Stimulated activated CD4-positive, alpha-beta T cell treated with anti-CD3 and anti-CD28 coated beads, Interleukin-1b, Interleukin-23, amount 100 ng/mL, for 4 hours (primary cell): ENCODE measurements at places on chromosomes 16 and 17.
A peak's percentile ranks its signal among the peaks of the same experiment; 100 is the strongest.

- no peak for DNase-seq
Measured at GRCh38 chr16:6066652-6067051, 969.1 kb upstream of the EEF2KMT start.

GRCh38 chr16:68084504-68085258 lies 489 bp upstream of the NFATC3 start:
- DNase-seq: peak; percentile 80

- DNase-seq: no peak
Measured at GRCh38 chr17:77606146-77606864, 352.2 kb upstream of the TNRC6C start.

- no peak for DNase-seq
Measured at GRCh38 chr17:57856792-57857620, 7.2 kb upstream of the MRPS23 start.

- no peak for DNase-seq
Measured at GRCh38 chr16:86634292-86634691, 55.9 kb downstream of the FOXL1 start.

- DNase-seq: no peak
Measured at GRCh38 chr16:81445143-81445961, 744 bp downstream of the CMIP start.

GRCh38 chr17:82687871-82688270 lies 10.6 kb downstream of the RAB40B start:
- DNase-seq: no peak

GRCh38 chr17:44037471-44037870 lies 22.7 kb upstream of the TMEM101 start:
- no peak for DNase-seq

DNA sequence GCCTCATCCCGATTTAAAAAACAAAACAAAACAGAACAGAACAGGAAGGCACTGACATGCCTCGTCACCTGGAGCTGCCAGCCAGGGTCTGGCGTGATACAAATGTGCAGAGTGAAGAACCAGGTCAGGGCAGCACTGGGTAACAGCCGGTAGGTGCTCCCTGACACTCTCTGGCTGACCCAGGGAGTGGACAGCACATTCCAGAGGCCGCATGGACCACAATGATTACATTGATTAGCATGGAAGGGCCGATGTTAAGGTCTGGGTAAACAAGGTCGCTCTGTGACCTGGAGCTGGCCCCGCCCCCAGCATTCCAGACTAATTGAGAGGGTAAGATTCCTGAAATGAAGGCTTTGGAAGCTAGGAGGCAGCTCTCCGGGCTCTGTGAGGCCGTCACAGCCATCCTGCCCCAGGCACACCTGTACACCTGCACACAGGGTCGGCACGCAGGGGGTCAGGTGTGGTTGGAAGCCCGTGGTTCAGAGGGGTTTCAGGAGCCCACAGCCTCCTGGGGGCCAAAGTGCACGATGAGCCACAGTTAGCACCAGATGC lies 21.4 kb downstream of the PIEZO1 start:
- no peak for DNase-seq

- DNase-seq: peak; percentile 57
Measured at GRCh38 chr17:47719411-47720152, 13.5 kb upstream of the TBX21 start.

- no peak for DNase-seq
Measured at GRCh38 chr16:23052908-23053580, 96.2 kb downstream of the USP31 start.

- peak; percentile 61 for DNase-seq
Measured at GRCh38 chr16:23803591-23804123, 32.1 kb upstream of the PRKCB start.

DNA sequence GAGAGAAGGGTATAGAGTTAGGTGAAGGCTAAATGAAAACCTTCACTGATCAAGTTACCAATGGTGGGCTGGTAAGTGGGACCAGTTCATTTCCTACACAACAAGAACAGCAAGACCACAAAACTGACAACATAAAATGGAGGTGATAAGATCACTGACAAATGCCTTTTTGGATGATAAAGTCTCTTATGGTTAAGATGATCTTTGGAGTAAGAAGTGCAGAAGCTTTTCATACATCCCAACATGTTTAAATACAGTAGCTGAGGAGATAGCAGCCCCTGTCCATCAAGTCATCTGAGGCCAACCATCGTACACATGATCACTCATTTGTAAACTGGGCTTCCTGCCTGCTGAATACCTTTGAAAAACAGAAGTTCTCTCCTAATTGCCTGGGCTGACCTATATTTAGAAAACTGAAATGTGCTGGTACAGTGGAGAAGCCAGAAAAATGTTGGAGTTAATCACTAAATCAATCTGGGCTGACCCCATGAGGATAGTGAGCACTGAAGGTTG lies 259.0 kb upstream of the ZFHX3 start:
- DNase-seq: no peak
